ENCODE measurements at places on chromosomes 2 and 18. TPM values are rescaled to one million over a fixed set of nuclear protein-coding genes. Genes with fewer than 3 reads are reported as not detected.

ALPP gene
- total RNA-seq: not detected

SLC40A1 gene
- total RNA-seq: 227 TPM

ANKRD30B gene
- total RNA-seq: 0.37 TPM

GRCh38 chr2:126657636-126658318 lies 1.8 kb downstream of the GYPC start:
- peak; percentile 48 for DNase-seq

DNA sequence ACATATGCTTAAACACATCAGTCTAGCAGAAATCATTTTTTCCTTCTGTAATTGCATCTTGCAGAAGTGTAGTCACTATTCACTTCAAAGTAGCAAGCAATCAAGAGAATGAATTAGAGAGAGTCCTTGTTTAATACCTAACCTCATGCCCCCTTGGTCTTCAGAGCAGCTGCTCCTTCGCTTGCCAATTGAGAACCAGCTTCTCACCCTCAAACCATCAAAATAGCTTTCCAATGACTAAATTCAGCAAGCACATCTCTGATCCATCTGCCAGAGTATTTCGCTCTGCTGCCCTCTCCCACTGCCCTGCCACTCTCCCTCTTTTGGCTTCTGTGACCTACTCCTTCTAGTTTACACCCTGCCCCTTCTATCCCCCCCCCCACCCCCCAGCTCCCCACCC lies 120.7 kb upstream of the AGAP1 start:
- DNase-seq: no peak

DNA sequence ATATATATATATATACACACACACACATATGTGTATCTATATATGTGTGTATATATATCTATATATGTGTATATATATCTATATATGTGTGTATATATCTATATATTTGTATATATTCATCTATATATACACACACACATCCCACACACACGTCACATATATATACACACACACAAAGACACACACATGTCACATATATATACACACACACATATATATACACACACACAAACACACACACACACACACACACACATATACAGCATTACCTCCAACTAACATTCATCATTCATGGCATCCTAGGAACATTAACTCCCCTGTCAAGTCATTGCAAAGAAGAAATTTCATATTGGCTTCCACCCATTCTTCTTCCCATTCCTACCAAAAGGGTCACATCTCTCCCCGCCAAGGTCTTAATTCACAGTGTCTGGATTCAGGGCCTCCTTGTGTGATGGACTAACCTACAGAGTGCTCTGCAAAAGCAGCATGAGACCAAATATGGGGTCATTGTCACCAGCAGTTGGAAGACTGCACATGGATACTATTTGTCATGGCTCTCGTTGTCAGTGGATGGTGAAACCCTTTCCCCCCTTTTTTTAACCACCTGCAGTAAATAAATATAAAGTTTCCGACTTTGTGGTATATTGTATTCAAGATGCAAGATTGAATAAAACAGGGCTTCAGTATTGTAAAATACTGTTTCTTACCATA lies 67.0 kb downstream of the IRS1 start:
- no peak for DNase-seq

- DNase-seq: no peak
Measured at GRCh38 chr2:211376410-211376809, 820.0 kb downstream of the CPS1 start.

IGFBP5 gene
- 2,528 TPM for total RNA-seq

DNA sequence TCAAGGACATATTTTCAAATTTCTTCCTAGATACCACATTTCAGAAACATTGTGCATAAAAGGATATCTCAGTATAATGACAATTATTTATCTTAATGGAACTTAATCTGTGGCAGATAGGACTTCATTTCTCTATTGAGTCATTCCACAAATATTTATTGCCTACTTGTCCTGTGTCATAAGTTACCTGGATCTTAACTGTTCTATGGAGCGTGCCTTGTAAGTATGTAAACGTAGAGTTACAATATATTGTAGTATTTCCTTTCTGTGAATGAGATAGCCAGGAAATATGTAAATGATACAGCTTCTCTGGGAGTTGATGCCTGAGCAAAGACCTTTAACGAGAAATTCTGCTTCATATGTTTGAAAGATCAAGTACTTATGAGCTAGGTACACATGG lies 2.5 kb downstream of the AGFG1 start:
- DNase-seq: no peak

DNA sequence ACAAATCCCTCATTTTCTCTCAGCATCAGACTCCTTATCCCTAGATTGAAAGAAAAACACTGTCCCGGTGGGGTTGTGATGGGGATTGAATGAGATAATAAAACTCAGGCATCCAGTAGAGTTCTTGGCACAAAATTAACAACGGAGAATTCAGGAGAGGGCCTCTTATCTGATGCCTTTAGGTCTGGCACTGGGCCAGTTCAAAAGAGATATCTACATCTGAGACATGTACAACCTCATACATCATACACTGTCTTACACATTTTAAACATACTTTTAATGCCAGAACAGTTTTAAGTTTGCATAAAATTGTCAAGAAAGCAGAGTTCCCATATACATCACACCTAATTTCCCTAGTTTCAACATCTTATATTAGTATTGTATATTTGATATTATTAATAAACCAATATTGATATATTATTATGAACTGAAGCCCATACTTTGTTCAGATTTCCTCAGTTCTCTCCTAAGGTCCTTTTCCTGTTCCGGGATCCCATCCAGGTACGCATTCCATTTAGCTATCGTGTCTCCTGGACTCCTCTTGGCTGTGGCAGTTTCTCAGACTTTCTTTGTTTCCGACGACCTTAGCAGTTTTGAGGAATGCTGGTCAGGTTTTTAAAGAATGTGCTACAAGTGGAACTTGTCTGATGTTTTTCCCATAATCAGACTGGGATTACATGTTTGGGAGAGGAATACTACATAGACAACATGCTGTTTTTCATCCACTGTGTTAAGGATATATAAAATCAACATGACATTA lies 27.8 kb downstream of the NXPH2 start:
- no peak for DNase-seq

ANKRD62 gene
- total RNA-seq: not detected

TFCP2L1 gene
- total RNA-seq: 2.0 TPM

HOXD11 gene
- total RNA-seq: not detected

DNA sequence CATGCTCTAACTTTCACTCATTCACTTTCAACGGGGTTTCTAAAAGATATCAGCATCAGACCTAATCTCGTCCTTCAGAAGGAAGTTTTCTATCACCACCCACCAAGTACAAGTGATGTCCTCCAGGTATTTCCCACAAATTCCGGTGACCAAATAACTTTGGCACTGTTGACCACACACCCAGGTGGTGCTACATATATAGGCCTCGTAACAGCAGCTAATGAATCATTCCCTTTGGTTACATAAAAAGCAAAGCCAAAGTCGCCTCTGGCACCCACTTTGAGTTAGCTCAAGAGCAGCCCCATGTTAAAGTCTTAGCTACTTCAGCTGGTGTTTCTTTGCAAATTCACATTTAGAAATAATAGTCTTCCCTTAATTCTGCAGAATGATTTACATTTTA lies 138.2 kb upstream of the OSR1 start:
- DNase-seq: no peak

GRCh38 chr2:45261746-45262145 lies 252.5 kb upstream of the SIX2 start:
- no peak for DNase-seq

DNA sequence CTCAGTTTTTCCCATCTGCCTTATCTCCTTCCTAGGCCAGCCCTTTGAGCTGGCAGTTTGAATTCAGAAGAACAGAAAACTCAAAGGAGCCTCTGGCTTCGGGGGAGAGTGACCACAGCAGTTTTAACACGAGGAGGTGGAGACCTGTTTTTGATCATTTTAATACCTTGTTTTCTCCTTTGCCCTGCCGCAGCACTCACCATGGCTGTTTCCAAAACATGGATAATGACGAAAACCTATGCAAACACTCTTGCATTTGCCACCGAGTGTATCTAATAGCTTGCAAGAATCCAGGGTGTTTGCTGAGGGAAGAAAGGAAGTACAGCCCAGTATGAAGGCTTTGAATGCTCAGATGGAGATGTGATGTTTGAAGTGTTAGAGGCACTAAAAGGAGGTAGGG lies 167.1 kb downstream of the PRKCE start:
- no peak for DNase-seq
